ENCODE measurements at places on chromosomes 7 and 10. TPM values are rescaled to one million over a fixed set of nuclear protein-coding genes. Genes with fewer than 3 reads are reported as not detected.

- no peak for DNase-seq
Measured at GRCh38 chr10:48695636-48696534, 11.2 kb downstream of the WDFY4 start.

- no peak for DNase-seq
Measured at GRCh38 chr7:125436220-125436619, 506.6 kb upstream of the POT1 start.

DNA sequence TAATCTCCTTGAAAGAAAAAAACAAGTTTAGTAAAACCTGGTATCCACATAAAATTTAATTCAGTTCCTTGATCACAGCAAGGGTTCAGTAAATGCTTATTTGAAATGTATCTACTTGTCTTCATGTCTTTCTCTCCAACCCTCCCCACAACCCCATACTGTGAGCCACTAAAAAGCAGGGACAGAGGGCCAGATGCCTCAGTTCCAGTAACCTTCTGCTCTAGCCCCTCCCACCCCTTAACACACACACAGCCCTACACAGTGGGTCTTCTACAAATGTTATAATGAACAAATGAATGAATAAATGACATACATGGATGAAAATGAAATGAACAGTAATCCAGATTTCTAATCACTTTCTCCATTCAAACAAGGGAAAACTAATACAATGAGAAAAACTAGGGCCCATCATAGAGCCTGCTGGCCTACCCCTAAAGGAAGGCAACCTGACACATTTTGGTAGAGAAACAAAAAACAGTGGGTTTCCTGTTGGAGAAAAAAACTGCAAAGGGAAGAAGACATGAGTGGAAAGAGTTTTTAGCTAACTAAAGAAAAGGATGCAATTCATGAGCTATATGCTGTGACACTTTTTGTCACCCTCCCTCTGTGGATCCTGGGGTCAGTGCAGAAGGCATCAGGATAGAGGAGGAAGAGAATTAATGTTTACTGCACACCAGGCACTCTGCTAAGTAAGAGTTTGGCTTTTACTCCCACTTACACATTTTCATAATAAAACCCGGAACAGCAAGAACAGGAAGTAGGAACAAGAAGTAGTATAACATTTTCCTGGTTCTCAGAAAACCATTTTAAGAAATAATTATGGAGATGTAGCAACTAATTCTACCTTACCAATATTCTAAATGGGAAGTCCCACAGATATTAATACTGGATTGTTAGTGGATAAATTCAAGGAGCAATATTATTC is 38.1 kb downstream of the ELMO1 start:
- no peak for DNase-seq

DNA sequence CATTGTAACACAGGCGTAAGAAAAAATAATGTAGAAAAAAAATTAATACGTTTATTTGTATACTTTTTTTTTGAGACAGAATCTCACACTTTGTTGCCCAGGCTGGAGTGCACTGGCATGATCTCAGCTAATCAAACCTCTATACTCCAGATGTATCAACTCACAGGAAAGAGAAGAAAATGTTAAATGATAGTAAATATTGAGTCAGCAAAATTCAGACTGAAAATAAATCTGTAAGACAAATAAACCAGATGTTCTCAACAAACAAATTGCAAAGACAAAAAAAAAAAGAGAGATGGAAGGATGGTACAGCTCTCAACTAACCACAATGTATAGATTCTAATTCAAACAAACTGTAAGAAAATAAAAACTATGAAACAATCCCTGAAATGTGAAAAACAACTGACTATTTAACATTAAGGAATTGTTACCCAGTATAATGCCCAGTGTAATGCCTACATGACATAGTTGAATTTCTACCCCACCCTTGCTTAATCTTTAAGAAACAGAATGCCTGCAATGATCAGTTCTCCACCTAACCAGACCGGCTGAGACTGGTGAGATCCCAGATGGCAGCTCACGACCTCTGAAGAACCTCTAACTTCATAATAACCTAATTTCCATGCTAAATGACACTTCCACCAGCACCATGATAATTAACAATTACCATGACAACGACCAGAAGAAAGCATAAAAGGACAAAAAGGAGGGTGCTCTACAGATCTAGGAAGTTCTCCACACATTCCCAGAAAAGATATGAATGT is 272.0 kb upstream of the GNAI1 start:
- no peak for DNase-seq

DNA sequence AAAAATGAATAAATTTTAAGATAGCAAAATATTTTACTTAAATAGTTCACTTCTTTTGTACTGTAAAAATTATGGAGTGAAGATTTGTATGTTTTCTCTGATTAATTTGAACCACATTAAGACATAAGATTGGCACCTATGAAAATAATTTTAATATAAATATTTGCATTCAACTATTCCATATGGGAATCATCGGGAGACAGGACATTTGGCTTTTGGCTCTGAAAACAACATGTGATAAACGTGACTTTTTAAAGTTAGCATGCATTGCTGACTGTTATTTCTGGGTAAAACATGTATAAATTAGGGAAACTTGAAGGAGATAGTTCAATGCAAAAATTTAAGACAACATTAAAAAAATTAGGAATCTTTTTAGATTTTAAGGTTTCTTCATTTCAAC is 117.2 kb downstream of the SEMA3E start:
- DNase-seq: no peak

GRCh38 chr7:97014145-97014750 is 8.9 kb downstream of the DLX6 start:
- no peak for DNase-seq

DNA sequence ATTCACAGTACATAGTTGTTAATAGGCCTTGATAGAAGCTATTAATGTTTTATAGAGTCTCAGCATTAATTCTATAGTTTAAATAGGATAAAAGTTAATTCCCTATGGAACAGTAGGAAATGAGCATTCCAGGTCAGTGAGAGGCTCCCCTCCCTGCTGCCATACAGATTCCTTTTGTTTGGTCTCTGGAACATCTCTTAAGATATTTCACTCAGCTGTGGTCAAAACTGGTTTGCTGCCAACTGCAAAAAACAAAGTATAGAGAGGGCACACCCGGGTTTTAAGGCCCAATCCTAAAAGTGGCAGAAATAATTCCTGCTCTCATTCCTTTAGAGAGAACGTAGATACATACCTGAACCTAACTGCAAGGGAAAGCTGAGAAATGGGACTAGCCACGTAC is 51.3 kb downstream of the MDFIC start:
- peak; percentile 82 for DNase-seq

DNA sequence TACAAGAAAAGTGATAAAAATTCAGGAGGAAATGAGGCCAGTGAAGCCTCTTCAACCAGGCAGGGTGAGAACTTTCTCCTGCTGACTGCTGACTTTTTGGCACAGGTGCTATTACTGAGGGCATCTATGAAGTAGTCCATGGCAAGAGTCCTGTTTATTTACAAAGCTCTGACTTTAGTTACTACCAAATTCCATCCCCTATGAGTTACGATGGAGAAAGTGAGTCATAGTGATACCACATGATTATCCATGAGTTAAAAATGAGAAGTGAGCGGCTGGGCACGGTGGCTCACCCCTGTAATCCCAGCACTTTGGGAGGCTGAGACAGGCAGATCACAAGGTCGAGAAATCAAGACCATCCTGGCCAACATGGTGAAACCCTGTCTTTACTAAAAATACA is 19.9 kb downstream of the CCDC3 start:
- peak; percentile 55 for DNase-seq

GRCh38 chr10:78025685-78026364 is 3.5 kb downstream of the POLR3A start:
- DNase-seq: no peak

DNA sequence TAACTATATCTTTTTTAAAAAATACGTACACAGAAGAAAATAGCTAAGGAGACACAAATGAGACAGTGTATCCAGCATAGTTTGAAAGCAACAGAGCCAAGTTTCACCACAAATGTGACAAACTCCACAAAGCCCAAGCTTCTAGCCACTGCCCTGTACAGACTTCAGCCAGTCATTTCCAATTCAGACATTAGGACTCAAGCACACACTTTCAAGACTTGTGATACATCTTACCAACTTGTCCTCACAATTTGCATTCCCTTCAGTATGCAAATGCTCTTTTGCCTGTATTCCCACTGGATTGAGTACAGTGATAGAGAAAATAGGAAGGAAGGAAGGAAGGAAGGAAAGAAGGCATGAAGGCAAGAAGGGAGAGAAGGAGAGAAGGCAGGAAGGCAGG is 510.4 kb downstream of the KCNMA1 start:
- DNase-seq: peak; percentile 23

- no peak for DNase-seq
Measured at GRCh38 chr7:97021747-97022490, 2.7 kb downstream of the DLX5 start.

DNA sequence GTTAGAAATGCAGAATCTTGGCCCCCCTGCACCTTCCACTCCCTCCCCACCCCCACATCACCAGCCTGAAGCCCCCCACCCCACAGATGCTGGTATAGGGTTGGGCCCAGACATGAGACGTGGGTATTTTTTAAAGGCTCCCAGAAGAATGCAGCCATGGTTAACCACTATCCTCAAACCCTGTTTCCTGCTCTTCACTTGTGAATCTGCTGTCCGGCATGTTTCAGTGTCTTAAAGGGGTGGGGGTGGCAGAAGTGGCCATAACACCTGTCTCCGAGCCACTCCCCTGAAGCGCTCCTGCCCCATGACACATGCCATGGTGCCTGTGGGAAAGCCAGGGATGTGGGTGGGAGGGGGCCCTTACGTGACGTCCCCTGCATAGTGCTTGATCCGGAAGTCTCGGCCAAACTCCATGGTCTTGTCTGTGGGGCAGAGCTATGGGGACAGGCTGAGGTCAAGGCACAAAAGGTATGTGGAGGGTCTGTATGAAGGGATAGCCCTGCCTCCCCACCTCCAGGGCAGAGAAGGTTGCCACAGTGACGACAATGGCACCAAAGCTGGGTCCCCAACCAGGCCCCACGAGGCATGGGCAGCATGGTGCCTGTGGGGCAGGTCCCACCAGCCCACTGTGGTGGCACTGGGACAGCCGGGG is 9.6 kb downstream of the MYO1G start:
- peak; percentile 89 for DNase-seq

DNA sequence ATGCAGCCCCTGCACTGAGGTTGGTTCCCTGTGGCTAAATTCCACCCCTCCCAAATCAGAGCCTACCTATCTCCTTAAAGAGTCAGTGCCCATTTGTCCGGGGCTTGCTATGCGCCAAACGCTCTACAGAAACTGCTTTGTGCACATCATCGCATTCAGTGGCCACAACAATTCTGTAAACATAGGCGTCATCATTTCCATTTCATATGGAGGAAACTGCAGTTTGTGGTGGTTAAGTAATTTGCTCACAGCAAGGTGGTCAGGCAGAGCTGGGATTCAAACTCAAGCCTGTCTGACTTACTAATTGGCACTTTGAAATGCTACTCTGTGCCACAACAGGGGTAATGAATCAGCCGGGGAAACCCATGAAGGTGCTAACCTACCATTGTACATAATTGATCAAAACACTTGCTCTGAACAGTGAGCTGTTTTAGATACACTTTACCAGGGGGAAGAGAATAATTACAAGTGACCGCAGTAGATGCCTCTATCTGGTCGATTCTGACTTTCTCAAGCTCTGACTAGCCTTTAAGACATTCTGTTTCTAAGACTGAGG is 775.5 kb downstream of the LRMDA start:
- no peak for DNase-seq

GRCh38 chr7:2399848-2400587 is 3.4 kb upstream of the CHST12 start:
- peak; percentile 95 for DNase-seq

DNA sequence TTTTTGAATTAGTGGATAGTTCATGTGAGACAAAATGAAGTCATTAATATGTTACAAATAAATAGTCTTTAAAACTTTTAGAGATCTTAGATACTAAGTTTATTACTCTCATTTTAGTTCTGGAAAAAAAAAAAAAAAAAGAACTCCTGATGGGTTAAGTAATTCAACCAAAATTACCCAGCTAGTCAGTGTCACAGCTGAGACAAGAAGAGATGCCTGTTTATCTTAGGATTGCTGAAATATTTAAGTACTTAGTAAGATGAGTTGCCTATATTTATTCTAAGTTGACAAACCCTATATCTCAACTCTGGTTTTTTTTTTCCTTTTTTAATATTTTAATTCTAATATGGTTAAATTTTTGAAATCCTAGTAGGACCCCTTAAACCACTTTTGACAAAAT is 781.0 kb upstream of the LRRN3 start:
- no peak for DNase-seq

GRCh38 chr10:130497056-130498010 is 361.1 kb downstream of the GLRX3 start:
- no peak for DNase-seq

GRCh38 chr7:14115701-14116100 is 126.2 kb upstream of the ETV1 start:
- DNase-seq: no peak

DNA sequence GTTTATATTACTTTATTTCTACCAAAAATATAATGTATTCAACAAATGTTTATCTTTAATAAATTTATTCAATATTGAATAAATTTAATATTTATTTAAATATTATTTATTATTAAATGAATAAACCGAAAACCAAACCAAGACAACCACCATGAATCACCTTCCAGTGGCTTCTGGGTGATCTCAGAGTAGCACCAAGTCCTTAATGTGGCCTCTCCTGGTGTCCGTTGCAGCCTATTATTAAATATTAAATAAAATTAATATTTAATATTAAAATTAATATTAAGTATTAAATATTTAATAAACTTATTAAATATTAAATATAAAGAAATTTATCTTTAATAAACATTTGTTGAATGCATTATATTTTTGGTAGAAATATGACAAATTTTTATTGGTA is 143.3 kb upstream of the PLPP4 start:
- no peak for DNase-seq

DNA sequence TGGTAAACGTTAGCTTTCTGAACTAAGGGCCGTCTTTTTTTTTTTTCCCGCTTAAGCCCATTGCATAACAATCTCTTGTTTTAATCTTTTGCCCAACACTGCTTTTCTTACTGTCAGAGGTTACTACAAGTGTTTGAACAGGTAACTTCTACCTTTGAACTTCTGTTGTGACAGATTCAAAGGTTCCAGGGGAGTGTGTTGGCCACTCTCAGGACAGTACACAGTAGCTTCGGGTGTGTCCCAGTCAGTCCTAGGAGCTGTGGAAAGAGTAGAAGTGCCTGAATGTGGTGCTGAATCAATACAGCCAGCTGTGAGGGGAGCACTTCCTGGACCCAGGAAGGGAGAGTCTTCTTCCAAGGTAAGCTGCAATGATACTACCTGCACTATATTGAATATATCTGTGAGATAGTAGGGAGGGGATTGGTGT is at the start of gene ACSL5:
Gene ACSL5, plus strand, starts transcription at position 205 of the 427 bp plus-strand sequence. CDS start 20,831 bp downstream, outside the sequence.
- no peak for DNase-seq

- DNase-seq: no peak
Measured at GRCh38 chr7:2478800-2479199, 2.6 kb upstream of the GRIFIN start.

GRCh38 chr7:148806187-148806586 is 77.9 kb downstream of the EZH2 start:
- DNase-seq: no peak

GRCh38 chr10:45155784-45156183 is 155.1 kb downstream of the ZNF22 start:
- no peak for DNase-seq

MNX1 gene
- 0.36 TPM for total RNA-seq

PNLIPRP3 gene
- 0.56 TPM for total RNA-seq

PPP1R9A gene
- total RNA-seq: 8.5 TPM

H2BK1 gene
- total RNA-seq: not detected

DOCK1 gene
- 37.6 TPM for total RNA-seq

UNCX gene
- not detected for total RNA-seq

CCDC172 gene
- not detected for total RNA-seq

PAPOLB gene
- 0.05 TPM for total RNA-seq

POU6F2 gene
- total RNA-seq: 0.11 TPM

PTN gene
- total RNA-seq: 0.67 TPM

OR6B1 gene
- not detected for total RNA-seq

SPDYE2B gene
- not detected for total RNA-seq

PDE1C gene
- 0.10 TPM for total RNA-seq

EIF3B gene
- 236 TPM for total RNA-seq
